ENCODE measurements at places on chromosomes 5 and 9. TPM values are rescaled to one million over a fixed set of nuclear protein-coding genes. Genes with fewer than 3 reads are reported as not detected.

- DNase-seq: no peak
These were observed 134.0 kb downstream of the ISOC1 start for GRCh38 chr5:129228577-129228976.

- no peak for DNase-seq
These were observed 10.2 kb upstream of the AUH start for GRCh38 chr9:91371894-91372293.

GRCh38 chr5:31066655-31067328, 126.7 kb upstream of the CDH6 start:
- no peak for DNase-seq

GRCh38 chr5:111432883-111433536, 79.3 kb downstream of the STARD4 start:
- DNase-seq: no peak

GRCh38 chr9:38395653-38396370, 3.3 kb downstream of the ALDH1B1 start:
- no peak for DNase-seq

DNA sequence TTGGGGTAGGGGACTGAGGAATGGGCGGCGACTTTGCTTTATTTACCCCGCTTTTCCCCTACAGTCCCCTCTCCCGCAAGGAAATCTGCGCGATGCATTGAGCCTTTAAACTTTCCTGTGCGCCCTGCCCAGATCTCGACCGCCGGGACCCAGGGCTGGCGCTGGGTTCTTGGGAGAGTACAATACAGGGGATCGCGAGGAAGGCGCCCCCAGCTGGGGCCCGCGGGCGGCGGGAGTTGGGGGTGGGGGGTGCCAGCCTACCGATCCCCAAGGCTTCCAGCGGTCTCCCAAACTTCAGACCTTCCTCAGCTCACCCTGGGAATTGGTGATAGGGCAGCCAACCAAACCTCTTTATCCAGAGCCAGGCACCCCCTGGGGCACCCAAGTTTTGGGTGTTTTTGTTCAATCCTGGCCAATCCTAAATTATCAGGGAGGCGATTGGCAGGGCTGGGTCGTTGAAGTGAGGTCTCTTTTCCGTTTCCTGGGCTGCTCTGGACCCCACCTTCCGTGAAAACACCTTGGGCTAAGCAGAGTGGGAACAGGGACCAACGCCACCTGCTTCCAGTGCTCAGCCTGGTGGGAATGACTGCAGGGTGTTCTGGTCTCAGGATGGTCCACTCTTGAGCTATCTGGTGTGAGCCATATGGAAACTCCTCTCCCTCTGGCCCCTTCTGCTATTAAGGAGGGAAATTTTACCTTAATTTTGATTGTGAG, 51.4 kb upstream of the DAB2IP start:
- DNase-seq: no peak

DNA sequence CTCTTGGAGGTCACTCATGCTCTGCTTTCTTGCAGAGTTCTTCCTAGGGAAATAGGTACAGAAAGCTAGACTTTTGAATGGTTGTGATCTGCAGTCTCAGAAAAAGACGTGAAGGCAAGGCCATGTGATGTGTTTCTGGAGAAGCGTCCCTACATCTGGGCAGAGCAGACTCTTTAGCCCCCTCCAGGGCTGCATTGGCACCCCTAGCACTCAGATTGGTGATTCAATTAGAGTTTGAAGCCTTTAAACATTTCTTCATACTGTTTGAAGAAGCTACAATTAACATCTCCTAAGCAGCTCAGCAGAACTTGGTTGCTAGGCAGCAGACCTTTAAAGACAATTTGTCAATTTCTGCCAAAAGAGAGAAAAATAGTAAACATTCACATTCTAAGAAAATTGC, 21.6 kb downstream of the JADE2 start:
- DNase-seq: no peak

DNA sequence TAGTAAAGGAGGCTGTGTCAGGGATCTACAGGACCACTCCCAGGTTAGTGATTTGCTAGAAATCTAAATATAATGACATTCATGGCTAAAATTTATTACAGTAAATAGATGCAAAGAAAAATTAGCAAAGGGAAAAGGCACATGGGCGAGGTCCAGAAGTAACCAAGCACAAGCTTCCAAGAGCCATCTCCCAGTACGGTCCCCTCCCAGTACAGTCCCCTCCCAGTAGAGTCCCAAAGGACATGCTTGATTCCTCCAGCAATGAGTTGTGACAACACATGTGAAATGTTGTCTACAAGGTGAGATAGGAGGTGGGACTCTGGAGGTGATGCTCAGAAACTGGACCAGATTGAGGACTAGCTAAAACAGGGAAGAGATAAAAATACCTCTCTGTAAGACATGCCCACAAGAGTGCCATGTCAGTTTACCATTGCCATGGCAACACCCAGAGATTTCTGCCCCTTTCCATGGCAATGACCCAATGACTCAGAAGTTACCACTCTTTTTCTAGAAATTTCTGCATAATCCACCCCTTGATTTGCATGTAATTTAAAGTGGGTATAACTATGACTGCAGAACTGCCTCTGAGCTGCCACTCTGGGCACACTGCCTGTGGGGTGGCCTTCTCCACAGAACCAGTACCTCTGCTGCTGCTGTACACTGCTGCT, 27.9 kb upstream of the CEMIP2 start:
- no peak for DNase-seq

DNA sequence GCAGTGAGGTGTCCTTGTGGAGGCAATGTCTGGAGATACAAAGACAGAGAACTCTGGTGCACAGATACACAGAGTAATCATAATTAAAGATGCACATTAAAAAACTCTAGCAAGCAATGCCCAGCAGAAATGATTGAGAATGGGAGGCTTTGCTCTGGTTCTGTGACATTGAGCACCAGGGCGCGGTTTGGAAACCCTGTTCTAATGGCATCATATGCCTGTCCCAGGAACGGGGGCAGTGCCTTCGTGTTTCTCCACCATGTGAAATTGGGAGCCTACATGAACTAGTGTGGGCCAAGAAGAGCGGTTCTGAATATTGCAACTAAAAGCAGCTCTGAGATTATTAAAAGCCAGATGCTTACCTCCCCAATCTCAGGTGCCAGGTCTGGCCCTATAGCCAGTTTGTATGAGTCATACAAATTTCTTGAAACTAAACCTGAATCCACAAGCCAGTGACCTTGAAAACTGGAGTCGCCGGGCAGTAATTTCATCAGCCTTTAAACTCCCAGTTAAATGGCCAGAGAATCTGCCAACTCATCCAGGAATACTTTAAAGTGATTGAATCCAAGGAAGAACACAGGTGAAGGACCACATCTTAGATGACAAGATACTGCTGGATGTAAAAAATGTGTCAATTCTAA, 22.2 kb upstream of the CTSL start:
- DNase-seq: no peak

GRCh38 chr9:124137944-124138335, 119.8 kb upstream of the NEK6 start:
- DNase-seq: no peak

GRCh38 chr9:16336833-16337232, 533.6 kb downstream of the BNC2 start:
- DNase-seq: no peak

GRCh38 chr5:179253730-179254129, 91.5 kb downstream of the ADAMTS2 start:
- DNase-seq: no peak

- DNase-seq: no peak
These were observed 82.3 kb downstream of the SECISBP2 start for GRCh38 chr9:89400403-89401116.

GRCh38 chr9:4887556-4887955, 94.8 kb downstream of the RCL1 start:
- no peak for DNase-seq

DNA sequence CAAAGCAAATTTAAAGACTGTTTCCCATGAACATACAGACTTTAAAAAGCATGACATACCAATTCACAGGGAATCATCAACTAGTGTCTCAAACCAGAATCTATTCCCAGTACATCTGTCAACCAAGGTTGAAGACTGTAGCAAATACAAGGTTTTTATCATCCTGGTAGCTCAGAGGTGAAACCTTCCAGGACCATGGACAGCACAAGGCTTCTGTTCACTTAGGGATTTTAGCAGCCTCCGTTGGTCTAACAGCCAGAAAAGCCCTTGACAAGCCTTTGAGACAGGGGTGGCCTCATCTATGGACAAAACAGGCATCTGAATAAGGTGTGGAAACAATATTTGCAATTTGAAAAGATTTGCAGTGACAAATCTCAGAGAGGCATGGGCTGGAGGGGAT, 119.0 kb downstream of the TRIM32 start:
- no peak for DNase-seq

- DNase-seq: no peak
These were observed 157.0 kb upstream of the RAI14 start for GRCh38 chr5:34499001-34499734.

- DNase-seq: no peak
These were observed 18.1 kb upstream of the CLK4 start for GRCh38 chr5:178644826-178645545.

- DNase-seq: no peak
These were observed 9.3 kb downstream of the PHYKPL start for GRCh38 chr5:178223196-178223773.

- DNase-seq: no peak
These were observed 105.2 kb downstream of the GNAQ start for GRCh38 chr9:77926371-77926878.

- no peak for DNase-seq
These were observed 414.0 kb upstream of the ACTBL2 start for GRCh38 chr5:57896576-57896975.

- DNase-seq: no peak
These were observed 178.0 kb downstream of the YIPF5 start for GRCh38 chr5:143992496-143992895.

- DNase-seq: no peak
These were observed 4.2 kb upstream of the PRSS3 start for GRCh38 chr9:33791117-33791516.

- no peak for DNase-seq
These were observed 7.4 kb upstream of the ADCY2 start for GRCh38 chr5:7388553-7388952.

- DNase-seq: no peak
These were observed 72.5 kb downstream of the BASP1 start for GRCh38 chr5:17289681-17290539.

- no peak for DNase-seq
These were observed 11.3 kb downstream of the NINJ1 start for GRCh38 chr9:93122721-93123221.

- DNase-seq: no peak
These were observed 12.4 kb downstream of the POLK start for GRCh38 chr5:75524071-75524470.

DNA sequence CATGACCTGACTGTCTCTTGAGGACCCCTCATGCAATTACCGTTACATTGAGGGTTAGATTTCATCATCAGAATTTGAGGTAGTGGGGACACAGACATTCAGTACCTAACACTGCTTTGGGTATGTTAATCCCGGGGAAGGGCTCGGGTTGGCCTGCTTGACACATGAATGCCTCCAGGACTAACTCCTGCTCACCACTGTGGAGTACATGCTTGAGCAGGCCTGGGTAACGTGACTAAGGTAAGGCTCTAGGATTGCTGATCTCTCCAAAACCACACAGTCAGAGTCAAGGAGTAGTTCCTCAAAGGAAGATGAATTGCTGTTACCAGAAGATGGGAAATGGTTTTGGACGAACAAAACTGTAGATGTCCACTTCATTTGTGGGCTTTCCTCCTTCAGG, 376.3 kb upstream of the ZNF462 start:
- no peak for DNase-seq

EPB41L4A gene
- 0.50 TPM for total RNA-seq

PCDHGA2 gene
- not detected for total RNA-seq

NUP214 gene
- 107 TPM for total RNA-seq

COL15A1 gene
- not detected for total RNA-seq

SSBP2 gene
- 43.9 TPM for total RNA-seq

CDC14B gene
- total RNA-seq: 16.4 TPM

SHOC1 gene
- not detected for total RNA-seq

PLPPR1 gene
- total RNA-seq: not detected

RACK1 gene
- 2,138 TPM for total RNA-seq

GLDC gene
- 1.1 TPM for total RNA-seq

PAM gene
- total RNA-seq: 34.3 TPM

CCL28 gene
- total RNA-seq: 14.9 TPM

LCN6 gene
- total RNA-seq: not detected

CARTPT gene
- not detected for total RNA-seq

PKD2L2 gene
- total RNA-seq: not detected

MAPKAP1 gene
- 46.6 TPM for total RNA-seq

DEPDC1B gene
- 0.77 TPM for total RNA-seq
